ENCODE measurements at places on chromosomes 5 and 9.

GRCh38 chr9:109817846-109818472, 38.0 kb downstream of the PALM2AKAP2 start:
- DNase-seq: no peak

GRCh38 chr5:111635916-111636570, 121.0 kb downstream of the NREP start:
- DNase-seq: no peak

DNA sequence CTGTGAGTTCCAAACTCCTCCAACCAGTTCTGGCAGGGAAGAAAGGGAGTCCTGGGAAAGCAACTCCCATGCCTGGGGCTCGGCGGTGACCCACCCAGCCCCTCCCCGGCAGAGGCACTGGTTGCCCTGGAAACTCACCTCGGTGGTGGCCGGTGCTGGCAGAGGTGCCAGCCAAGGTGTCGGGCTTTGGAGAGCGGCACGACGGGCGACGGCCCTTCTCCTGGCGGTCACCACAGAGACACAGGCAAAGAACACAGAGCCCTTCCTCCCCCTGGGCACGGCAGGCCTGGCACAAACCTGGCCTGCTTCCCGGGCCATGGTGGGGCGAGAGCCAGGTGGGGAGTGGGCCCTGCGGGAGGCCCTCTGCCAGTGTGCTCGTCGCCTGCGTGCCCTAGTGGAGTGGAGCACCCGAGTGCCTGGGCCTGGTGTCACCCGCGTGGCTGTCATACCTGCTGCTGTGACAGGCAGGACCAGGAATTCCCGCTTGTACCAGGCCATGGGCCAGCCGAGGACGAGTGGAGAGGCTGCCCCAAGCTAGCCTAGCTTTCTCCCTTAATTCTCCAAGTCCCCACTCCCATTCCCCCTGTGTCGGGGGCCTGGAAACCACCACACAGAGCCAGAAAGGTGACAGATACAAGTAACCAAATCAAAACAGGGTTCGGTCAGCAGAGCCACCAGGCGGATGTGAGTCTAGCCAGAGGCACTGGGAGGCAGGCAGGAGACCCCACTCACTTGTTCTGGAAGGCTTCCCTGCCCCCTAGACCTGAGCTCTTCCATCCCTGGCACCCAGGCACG, 8.2 kb upstream of the RALGDS start:
- no peak for DNase-seq

DNA sequence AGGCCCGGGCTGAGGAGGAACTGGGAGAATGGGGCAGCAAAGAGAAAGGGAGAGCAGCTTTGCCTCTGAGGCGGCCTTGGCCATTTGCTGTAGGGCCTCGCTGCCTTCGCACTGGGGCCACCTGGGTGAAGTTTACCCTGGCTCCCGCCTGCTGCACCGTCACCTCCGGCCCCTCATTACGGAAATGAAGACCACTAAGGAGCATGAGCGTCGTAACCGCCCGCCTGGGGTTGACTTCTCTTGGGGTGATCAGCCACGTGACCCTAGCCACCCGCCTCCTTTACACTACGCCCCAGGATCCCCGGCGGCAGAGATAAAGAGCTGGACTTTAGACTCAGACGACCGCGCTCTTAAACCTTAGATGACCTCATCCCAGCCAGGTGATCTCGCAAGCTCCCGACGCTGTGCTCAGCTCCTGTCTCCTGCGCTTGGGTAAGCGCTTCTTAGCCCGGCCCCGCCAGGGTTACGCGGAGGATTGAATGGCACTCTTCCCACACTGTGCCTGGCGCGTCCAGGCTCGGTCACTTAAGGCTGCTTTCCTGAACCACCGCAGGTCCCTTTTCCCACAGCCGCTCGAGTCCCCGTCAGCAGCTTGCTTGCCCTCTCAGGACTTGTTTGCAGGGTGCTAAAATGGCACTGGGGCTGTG, 107.9 kb upstream of the LARP1 start:
- no peak for DNase-seq

DNA sequence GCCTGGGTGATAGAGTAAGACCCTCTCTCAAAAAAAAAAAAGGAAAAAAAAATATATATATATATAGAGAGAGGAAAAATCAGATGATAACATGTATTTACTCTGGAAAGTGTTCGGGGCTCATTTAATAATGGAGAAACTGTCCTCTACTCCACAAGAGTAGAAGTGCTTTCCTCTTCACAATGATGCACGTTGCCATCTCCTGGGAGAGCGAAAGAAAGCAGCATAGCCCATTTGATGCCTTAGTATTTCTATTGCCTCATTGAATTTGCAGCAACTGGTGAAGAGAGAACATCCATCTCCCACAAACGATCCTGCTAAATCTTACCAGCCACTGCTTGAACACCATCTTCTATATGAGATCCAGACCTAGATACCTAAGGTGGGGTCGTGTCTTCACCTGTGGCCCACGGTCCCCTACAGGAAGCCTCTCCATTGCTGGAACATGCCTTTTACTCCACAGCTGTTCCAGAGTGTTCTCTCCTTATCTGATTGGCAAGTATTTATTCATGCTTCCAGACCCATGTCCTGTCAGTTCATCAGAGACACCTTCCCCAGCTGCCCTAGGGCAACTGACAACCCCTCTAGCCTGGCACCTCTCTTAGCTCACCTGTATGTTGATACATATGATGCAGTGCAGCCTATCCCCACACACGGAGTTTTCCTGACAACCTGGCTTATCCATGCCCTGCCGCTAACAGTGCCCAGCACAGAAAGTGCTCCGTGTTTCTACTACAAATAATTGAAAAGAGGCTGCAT, 115.3 kb downstream of the MARCHF11 start:
- no peak for DNase-seq

GRCh38 chr5:161709239-161709638, 23.7 kb downstream of the GABRA6 start:
- no peak for DNase-seq

DNA sequence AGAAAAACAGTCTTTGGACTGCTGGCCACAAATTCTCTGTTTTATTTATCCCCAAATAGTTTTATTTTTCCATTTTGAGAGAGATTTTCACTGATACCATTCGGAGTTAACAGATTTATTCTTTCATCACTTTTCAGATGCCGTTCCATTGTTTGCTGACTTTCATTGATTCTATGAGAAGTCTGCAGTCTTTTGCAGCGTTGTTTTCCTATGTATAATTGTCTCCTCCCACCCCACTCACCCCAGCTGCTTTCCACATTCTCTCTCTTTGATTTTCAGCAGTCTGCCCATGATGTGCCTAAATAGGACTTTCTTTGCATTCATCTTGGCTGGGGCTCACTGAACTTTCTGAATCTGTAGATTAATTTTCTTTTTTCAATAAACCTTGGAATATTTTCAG, 107.6 kb downstream of the C9orf50 start:
- DNase-seq: no peak

DNA sequence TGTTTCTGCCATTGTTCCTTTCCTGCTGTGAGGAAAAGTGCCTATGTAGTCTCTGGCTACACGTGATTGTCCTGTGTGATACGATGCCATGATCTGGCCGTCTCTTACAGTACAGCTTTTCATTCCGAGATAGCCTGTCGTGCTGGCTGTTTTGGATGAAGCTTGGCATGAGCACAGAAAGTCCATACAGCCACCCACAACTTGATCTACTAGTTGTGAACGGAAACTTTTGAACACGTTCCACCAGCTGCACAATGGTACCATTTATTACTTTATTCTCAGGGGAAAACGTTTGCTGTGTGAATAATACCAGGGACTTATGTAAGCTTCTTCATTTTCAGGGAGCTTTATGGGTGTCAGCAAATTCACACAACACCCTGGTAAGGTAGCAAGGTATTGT, 217.6 kb upstream of the ANKRD55 start:
- no peak for DNase-seq

DNA sequence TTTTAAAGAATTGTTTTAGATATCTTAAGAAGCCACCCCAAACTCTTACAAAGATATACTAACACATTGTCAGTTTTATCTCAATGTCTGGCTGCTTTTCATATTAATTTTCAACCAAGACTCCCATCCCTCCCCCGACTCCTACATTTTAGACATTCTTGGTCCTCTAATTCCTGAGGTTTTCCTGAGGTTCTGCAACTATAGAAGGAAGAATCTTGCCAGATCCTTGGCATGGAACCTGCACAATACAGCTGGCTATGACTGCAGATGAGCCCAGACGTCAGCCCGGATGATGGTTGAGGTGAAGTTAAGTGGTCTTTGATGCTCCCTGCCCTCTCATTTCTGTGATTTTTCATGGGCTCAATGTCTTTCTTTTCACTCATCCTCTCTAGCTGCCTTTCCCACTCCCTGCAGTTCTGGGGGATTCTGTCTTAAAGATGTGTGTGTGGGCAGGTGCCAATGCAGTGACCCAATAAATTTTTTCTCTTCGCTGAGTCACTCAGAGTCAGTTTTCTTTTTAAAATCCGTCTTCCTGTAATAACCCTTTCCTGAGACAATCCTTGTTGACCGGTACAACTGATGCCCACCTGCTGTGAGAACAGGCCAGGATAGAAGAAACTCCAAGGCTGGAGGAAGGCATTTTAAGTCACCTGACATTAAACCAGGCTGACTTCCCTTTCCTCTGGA, 237.8 kb upstream of the GAS1 start:
- no peak for DNase-seq

DNA sequence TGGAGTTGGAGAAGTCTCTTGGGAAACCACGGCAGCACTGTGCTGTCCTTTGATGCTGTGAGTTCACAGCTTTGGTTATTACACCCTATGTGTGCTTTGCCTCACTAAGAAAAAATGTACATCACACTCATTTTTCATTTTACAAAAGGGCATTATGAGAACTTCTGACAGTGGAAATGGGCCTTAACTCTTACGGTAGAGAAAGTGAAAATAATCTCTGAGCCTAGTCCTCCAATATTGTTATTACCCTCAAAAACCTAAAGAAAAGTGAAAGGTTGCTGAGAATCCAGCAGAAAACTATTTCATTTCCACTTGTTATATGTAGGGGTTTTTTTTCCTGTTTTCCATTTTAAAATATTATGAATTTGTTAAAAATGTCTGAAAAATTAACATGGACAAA, 8.2 kb upstream of the OR13D1 start:
- DNase-seq: no peak

- no peak for DNase-seq
Measured at GRCh38 chr9:128372784-128373183, 1.6 kb downstream of the URM1 start.

GRCh38 chr5:137022043-137022442, 477.1 kb downstream of the SPOCK1 start:
- DNase-seq: no peak

DNA sequence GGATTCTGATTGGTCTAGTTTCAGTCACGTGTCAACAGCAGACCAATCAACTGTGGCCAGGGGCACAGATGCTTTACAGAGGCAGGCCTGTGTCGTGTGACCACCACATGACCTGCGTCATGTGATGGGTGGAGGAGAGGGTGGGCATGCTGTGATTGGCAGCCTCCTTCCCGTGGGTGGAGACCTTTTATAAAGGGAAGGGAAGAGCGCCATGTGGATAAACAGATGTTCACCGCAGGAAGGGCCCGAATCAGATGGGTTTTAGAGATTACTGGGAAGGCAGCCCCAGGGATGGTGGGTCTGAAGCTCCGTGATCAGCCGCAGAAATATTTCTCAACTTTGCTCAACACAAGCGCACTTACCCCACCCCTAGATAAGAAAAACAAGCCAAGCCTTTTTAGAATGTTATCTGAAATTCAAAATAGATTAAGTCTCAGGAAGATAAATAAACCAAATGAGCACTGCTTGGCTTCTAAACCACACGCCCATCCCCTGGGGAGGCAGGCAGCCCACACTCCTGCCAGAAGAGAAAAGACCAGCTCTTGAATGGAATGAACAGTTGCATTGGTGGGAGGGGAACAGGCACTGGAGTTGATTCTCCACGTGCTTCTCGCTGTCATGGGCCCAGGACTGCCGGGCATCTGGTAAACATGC, 43.6 kb downstream of the ROPN1L start:
- no peak for DNase-seq

DNA sequence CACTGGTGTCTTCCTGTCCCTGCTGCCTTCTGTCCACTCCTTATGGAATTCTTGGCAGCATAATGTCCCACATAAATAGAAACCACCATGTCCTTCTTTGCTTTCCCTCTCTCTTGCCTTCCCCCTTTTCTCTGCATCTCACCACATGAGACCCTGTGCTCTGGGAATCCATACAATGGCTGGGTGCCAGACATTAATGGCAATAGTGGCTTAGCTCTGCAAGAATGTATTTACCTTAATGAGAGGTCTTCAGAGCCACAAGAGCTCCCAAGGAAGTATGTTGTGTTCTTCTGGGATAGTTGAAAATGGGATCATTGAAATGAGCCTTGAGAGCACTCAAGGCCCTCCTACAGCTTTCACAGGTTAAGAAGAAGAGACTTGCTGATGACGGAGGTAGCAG, 58.7 kb downstream of the ADAMTS16 start:
- no peak for DNase-seq

GRCh38 chr5:169071-169727, 22.1 kb upstream of the LRRC14B start:
- no peak for DNase-seq

- no peak for DNase-seq
Measured at GRCh38 chr9:120970244-120970643, 43.6 kb upstream of the TRAF1 start.

- DNase-seq: no peak
Measured at GRCh38 chr9:133795049-133795448, 56.9 kb upstream of the SARDH start.

DNA sequence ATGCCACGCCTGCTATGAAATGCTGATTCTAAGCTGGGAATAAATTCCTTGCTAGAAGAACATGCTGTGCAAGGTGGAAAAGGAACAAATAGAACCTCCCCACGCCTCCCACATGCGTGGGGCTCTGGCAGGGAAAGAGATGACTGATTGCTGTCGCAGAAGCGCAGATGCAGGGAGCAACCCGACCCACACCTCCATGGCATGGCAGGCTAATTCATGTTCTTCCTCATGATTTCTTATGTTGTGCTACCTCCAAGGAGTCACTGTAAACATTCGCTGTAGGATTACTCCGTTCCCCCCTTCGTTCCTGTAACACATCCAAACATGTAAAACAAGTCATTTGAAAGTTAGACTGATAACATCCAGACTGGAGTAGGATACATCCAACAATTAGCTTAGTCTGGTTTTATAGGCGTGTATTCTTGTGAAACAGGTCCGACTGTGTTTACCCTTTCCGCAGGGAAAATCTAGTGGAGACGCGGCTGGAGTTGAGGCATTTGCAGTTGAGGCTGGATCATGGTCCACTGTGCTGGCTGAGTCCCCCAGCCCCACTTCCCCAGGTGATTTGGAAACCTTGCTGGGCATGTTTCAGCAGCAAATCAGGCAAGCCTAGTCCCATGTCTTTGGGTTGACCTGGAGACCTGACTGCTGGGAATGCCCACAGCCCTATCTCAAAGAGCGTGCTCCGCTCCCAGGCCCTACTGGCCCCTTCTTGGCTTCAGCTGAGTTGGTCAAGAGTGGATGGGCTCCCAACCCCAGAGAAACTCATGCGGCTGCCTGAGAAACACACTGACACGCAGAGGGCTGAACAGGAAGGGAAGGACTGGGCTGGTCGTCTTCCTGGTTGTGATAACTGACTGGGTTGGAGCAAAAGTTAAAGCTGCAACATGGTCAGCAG, 24.8 kb upstream of the ANKRD33B start:
- DNase-seq: no peak

- no peak for DNase-seq
Measured at GRCh38 chr5:80055491-80056170, 20.5 kb downstream of the THBS4 start.

All from activated naive CD4-positive, alpha-beta T cell (primary cell).